Epithelial cell of prostate (primary cell): ENCODE measurements at places on chromosomes 16 and 17.

- no peak for DNase-seq
Measured at GRCh38 chr17:65557349-65558310, 3.8 kb downstream of the AXIN2 start.

DNA sequence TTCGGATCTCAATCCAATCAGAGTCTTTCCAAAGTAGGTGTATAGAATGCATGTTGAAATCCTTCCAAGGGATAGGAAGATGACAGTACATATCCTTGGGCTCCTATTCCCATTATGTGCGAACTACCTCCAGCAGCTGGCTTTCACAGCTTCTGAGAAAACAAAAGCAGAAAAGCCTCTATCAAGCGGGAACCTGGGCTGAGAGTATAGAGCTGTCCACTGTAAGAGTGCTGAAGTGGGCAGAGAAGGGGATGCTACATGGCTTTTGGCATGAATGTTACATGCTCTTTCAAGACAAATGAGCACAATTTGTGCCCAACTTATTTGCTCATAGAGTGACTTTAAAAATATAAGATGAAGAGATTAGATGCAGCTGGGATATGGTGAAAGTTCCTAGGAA is 993.5 kb downstream of the CDH8 start:
- DNase-seq, result no peak

DNA sequence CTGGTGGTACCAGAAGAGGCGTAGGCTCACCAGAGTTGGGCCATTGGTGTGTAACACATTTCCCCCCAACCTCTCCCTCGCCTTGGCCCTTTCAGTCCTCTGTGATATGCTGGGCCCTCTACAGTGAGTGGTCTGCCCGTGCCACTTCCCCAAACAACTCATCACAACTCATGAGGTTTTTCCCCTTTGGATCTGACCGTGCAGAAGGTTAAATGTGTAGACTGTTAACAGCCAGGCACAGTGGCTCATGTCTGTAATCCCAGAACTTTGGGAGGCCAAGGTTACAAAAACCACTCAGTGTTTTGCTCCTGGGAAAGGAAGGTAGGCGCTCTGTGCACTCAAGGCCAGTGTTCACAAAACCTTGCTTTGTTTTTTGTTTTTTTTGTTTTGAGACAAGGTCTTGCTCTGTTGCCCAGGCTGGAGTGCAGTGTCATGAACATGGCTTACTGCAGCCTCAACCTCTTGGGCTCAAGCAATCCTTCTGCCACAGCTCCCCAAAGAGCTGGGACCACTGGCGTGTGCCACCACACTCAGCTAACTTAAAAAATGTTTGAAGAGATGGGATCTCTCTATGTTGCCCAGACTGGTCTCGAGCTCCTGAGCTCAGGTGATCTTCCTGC is 11.3 kb upstream of the CYB5B start:
- no peak for DNase-seq

GRCh38 chr17:17156511-17156910 is 49.6 kb downstream of the PLD6 start:
- DNase-seq, result no peak

- DNase-seq, result no peak
Measured at GRCh38 chr16:2881783-2882649, 999 bp upstream of the FLYWCH2 start.

DNA sequence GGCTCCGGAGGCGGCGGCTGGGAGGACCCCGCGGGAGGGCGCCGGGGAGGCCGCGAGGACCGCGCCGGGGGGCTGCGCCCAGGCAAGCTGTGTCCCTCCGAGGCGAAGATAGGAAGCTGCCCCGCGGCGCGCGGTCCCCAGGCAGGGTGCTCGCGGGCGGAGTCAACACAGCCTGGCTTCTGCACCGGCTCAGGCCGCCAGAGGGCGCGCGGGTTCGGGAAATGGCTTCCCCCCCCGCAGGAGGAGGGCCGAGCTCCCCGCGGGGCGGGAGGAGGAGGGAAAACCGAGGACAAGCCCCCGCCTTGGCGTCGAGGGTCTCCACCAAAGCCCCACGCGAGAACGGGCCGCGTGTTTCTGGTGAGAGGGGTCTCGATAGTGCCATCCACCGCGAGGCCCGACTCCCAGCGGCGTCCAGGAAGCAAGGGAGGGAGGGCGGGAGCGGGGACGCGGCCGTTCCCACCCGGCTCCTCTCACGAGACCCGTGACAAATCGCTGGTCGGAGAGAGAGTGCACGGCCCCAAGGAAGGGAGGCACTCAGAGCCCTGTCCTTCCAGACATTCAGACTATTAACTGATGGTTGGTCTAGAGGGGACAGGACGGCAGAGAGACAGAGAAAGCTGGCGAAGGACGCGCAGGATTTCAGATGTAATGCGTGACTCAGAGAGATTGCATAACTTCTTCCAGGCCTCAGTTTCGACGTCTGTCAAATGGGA is 64.4 kb upstream of the DNAJA2 start:
- DNase-seq, result no peak
